ENCODE measurements at places on chromosomes 7 and 10.
A peak's percentile ranks its signal among the peaks of the same experiment; 100 is the strongest.

GRCh38 chr10:11036424-11037011, 18.8 kb downstream of the CELF2 start:
- peak; percentile 61 for DNase-seq

DNA sequence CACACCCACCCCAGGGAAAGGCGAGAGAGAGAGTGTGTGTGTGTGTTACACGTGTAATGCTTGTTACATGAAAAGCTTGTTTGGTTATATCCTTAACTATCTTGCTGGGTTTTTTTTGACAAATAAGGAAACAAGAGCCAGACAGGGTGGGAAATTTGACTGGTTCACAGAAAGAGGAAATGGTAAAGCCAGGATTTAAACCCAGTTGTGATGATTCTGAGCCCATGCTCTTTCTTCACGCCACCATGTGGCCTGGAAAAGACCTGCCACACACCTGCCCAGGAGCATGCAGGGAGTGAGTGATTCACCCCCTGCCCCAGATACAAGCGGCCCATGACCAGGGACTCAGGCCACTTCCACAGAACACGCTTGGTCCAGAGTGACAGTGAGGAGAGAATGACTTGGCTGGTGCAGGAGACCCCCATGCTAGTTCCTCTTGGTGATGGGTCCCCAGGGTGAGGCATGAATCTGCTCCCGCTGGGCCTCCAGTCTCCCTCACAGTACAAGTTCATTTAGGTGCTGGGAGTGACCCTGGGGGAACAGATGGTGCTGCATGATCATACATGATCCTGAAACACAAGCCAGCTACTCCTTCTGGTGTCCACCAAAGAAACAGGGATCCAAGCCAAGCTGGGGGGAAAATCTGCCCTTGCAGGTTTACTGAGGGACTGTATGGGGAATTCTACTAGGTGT, 21.0 kb upstream of the EIF5AL1 start:
- no peak for DNase-seq

DNA sequence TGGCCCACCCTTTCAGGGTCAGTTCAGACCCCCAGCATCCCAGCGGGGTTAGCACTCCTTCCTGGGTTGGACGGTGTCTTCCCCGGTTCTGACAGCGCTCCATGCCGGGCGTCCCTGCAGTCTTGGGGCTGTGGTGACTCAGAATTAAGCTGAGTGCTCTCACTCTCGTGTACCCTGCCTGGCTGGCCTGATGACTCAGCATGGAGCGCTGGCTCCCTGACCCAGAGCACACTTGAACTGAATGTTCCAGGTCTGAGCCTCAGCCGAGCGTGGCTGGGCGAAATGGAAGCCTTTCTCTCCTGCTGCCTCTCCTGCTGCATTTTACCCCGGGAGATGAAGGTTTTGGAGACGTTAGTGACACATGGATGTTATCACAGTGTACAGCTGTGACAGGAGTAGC, 7.1 kb downstream of the BAG3 start:
- DNase-seq: peak; percentile 51

DNA sequence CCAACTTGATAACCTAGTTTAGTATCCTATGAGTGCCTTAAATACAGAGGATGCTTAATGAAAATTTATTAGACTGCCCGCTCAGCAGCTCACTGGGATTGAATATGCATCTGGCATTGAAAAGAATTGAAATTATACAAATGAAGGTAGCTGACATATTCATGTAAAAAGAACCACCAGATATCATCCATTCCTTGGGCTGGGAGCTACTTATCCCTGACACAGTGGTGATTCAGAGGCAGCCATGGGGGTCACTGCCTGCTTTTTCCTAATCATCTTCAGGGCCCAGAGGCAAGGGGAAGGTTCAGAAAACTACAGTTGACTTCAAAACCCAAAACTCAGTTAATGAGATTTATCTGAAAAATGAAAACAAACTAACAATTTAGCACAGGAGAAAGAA, 120.9 kb downstream of the TRIL start:
- DNase-seq: no peak

DNA sequence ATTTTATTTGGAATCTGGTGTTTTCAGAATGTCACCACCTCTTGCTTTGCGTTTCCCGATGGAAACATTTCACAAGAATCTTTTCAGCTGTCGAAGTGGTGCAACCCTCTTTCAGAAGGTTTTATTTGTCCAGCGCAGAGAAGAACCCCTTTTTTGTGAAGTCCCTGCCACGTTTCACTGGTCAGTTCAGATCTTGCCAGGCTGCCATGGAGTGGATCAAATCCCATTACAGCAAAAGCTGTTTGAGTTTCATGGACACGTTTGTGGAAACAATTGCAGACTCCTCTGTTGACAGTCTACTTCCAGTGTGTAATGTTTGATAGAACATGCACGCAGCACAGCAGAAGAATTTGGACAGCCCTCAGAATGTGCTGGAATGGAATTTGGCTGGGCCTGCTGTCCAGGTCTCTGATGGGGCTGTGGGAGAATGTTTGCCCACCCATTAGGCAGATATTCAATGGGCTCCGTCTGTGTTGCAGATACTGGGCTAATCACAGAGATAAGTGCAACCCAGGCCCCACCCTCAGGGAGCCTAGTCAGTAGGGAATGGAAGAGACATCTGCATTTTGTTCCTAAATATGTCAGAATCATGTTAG, 143.2 kb downstream of the GRK5 start:
- no peak for DNase-seq
